AG04450 (cell line): ENCODE measurements at places on chromosomes 5 and 9.

DNA sequence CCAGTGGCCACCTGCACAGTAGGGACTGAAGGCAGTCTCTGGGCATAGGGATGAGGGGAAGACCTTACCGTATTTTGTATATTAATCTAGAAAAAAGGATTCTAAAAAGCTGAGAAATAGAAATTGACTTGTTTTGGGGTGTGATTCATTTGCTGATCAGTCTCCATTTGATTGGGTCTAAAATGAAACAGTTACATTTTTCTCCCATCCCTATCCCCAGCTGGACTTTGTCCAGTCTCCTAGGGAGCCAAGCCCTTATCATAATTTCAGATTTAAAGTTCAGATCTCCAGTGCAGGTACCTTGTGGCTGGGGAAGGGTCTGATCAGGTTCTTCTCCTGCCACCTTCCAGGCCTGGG is 240.8 kb downstream of the FANCC start:
- no peak for DNase-seq

DNA sequence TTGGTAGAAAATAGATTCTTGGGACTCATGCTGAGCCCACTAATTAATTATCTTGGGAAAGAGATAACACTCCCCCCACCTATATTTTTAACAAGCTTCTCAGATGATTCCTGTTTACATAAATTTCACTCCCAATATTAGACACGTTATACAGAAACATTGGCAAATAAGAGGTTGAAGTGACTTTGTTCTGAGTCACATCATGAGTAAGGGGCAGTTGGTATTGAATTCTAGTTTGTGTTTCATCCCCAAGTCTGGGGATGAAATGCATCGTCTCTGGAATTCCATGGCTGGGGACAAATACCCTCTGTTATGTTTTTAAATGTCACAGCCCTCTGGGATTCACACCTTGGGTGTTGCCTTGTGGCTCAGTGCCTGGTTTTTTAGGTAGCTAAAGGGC is 41.0 kb downstream of the BASP1 start:
- DNase-seq: no peak

GRCh38 chr5:34038390-34038789 is 4.6 kb downstream of the C1QTNF3 start:
- no peak for DNase-seq

- no peak for DNase-seq
These were observed 466.9 kb downstream of the DMRTA1 start for GRCh38 chr9:22913518-22913917.

DNA sequence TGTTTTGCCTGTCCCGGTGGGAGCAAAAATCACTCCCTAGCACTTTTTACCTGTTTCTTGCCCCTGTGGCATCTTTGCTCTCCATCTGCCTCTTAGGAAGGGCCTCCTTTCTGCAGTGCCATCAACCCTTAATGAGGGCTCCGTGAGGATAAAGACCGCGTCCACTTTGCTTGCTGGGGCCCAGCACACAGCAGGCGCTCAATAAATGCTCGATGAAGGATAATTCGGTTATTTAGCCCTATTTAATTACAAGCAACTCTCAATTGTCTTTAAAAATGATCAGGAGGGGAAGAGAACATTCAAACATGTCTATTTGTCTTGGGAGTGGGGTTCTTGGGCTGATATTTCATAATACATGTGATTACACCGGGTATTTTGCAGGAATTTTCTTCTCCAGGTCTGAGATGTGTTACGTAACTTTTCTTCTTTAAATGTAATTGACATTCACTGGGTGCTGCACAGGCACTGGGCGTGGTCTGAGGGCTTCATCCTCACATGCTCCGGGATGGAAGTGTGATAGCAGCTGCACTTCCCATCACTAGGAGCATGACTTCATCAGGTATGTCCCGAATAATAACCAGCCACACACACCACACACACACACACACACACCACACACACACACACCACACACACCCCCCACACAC is 19.8 kb upstream of the NTNG2 start:
- DNase-seq: no peak

DNA sequence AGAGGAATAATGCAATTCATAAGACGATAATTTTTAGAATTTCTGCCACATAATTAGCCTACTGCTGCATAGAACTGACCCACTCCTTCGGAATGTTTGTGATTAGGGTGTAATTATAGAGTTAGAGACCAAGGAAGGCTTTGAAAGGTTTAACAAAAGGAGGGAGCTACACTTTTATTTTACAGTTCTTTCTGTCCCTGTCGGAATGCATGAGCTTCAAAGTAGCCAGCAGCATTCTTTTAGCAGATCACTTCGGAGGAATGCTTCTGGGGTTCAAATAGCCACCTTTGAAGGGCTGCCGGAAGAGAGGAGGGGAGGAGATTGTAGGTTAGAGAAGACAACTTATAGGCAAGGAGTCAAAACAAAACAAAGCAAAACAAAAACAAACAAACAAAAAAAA is 168.1 kb downstream of the GRIA1 start:
- no peak for DNase-seq

DNA sequence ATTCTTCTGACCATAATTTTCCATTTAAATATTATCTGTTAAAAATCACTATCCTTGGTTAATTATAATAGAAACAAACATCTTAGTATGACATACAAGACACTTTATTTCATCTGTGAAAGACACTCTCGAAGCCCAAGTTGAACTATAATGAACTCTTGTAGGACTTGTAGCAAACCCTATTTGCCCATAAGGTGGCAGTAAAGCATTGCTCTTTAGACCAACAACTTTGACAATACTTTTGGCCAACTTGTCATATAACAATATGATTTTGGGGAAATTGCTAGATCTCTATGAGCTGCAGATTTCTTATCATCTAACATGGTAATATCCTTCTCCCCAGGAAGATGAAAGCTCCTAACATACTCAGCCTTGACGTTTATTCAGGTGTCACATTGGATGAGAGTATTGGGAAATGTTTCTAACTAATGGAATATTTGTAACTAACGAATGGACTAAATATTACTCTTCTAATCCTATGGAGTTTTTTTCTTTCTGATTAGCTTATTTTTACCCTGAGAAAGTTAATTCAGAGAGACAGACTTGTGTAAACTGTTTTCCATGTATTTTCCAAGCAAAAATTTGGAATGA is 11.0 kb downstream of the SPINK14 start:
- peak; percentile 32 for DNase-seq

DNA sequence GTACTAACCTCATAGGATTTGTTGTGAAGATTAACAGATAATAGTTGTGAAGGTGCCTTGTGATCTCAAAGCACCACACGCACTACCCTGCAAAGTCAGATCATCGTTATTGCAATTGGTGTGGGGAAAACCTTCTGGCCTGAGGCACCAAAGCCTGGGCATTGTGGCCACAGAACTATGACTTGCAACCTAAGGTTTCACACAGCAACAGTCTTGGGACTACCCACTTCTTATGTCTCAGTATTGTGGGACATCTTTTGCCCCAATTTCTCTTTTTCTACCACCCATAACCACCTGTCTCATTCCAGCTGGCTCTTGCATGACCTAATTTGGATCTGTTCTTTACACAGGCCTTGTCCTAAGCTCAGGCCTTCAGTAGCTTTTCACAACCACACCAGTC is 247.8 kb upstream of the NR4A3 start:
- no peak for DNase-seq

- no peak for DNase-seq
These were observed 6.9 kb downstream of the SOHLH1 start for GRCh38 chr9:135692410-135692809.

GRCh38 chr5:28066856-28067255 is 1028.5 kb upstream of the CDH9 start:
- DNase-seq: no peak

GRCh38 chr5:76736679-76737556 is 21.0 kb downstream of the F2R start:
- no peak for DNase-seq

GRCh38 chr5:89572696-89573095 is 689.7 kb upstream of the MEF2C start:
- DNase-seq: peak; percentile 77

- DNase-seq: no peak
These were observed at the start of gene OMD for GRCh38 chr9:92424340-92424739. Gene OMD (minus strand): TSS chr9:92424471. CDS start chr9:92417558, 6,913 bp downstream.

GRCh38 chr9:136703276-136703860 is 9.0 kb upstream of the DIPK1B start:
- DNase-seq: no peak

- no peak for DNase-seq
These were observed 10.3 kb downstream of the ITGA2 start for GRCh38 chr5:52999344-52999949.

DNA sequence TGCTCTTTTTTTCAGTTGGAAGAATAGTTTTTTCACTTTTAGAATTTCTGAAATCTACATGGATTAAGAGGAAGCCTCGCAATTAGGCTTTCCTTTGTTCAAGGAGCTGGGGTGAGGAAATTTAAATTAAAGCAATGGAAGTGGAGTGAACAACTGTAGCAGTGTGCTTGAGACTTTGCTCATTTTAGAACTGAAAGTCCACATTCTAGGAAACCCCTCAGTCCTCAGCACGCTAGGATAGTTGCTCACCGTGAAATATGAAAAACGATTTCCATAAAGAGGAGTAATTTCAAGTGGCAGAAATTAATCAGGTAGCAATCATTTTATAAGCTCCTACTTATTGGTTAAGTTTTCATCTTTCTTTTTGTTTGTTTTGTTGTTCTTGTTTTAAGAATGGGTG is 243.0 kb upstream of the ITGA1 start:
- DNase-seq: no peak

DNA sequence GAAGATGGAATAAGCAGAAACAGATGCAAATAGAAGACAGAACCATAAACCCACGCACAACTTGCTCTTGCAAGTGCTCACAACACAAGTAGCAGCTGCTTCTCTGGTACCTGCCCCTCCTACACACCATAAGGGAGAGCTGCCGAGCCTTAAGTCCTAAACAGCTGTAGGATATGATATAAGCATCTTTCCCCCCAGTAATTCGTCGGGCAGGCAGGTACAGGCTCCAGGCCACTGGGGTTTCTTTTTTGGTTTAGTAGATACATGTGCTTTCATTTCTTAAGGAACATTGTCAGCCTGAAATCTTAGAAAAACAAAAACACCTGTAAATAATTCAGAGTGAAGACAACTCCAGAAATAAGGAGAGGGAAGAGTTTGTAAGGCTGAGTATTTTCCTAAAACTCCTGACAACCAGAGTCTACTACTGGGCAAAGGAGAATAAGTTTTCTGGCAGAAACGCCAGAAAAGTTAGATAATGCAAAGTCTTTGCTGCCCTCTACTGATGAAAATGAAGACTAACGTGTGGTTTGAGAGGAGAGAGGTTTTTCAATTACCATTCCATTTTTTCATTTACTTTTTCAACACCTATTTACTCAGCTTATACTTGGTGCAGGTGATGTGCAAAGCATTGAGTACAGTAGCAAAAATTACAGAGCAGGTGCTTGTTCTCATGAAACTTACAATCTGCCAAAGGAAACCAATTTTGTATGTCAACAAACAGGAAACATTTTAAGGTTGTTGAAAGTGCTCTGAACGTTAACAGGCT is 20.1 kb upstream of the TCERG1 start:
- no peak for DNase-seq

- DNase-seq: no peak
These were observed 17.7 kb upstream of the LRRC14B start for GRCh38 chr5:173392-174290.

- no peak for DNase-seq
These were observed 120.7 kb upstream of the SPATA31C2 start for GRCh38 chr9:88259001-88259400.

- no peak for DNase-seq
These were observed 97.8 kb downstream of the SNX18 start for GRCh38 chr5:54615381-54615780.

DNA sequence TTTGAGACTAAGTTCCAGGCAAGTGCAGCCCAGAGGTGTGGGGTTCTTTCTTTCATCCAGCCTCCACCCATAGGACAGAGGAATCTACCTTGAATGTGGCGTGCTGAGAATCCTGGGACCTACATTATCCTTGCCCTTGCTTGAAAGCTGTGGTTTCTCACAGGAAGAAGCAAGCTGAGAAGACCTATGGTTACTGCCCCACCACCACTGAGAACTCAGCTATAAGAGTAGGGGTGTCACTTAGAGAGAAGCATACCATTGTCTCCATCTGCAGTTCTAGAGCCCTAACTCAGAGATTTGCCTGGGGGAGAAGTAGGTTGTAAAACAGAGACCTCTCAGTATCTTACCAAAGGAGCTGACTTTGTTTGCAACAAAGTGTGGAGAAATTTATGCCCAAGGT is 72.4 kb downstream of the SV2C start:
- DNase-seq: no peak

GRCh38 chr5:164518067-164518740 is 1012.8 kb downstream of the MAT2B start:
- no peak for DNase-seq

DNA sequence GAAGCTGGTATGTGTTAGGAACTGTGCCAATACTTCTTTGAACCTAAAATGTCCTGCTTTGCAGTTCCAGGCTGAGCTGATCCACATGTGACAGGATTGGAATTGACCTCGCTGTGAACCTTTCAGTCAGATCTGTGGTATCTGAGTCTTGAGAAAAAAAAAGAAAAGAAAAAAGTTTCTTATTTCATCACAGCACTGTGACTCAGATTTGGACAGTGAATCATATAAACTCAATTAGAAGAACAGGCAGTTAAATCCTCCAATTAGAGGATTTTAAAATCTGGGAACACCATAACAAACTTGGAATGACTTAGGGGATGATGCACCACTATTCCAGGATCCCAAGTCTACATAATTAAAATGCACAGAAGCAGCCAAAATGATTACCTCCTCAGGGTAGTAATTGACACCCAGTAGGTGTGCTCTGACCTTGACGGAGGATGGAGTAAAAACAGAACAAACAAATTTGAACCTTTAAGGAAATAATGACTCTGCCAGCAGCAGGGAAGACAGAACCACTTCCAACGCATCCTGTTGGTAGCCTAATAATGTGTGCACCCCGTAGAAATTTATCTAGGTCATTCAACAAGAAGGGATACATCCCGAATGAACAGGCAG is 57.8 kb upstream of the RAI14 start:
- DNase-seq: peak; percentile 75

GRCh38 chr5:112323166-112323565 is 95.9 kb downstream of the EPB41L4A start:
- DNase-seq: no peak

DNA sequence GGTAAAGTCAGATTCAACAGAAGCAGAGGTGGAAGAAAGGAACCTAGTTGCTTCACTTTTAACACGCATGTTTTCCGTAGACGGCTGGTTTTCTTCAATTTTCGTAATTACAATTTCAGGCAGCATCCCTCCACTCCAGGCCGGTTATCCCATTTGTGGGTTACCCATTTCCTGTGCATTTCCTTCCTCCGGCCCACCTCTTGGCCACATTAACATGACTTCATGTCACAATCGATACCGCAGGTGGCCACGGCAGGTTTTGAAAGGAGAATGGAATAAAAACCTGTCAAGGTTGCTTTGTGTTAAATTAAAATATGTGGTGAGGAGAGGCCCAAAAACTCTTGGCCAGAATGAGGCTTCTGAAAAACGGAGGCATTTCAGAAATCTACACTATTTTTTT is 130.2 kb downstream of the PCSK5 start:
- no peak for DNase-seq

- no peak for DNase-seq
These were observed 159.4 kb downstream of the CD180 start for GRCh38 chr5:67037171-67037570.

GRCh38 chr5:112412346-112412745 is 6.7 kb downstream of the EPB41L4A start:
- no peak for DNase-seq
